NCI-H1694 treated with DMSO at 0.1 percent for 48 hours (cell line): ENCODE measurements at places on chromosomes 11 and 22.

GRCh38 chr11:72520815-72521214 lies 86.5 kb upstream of the CLPB start:
- no peak for DNase-seq

DNA sequence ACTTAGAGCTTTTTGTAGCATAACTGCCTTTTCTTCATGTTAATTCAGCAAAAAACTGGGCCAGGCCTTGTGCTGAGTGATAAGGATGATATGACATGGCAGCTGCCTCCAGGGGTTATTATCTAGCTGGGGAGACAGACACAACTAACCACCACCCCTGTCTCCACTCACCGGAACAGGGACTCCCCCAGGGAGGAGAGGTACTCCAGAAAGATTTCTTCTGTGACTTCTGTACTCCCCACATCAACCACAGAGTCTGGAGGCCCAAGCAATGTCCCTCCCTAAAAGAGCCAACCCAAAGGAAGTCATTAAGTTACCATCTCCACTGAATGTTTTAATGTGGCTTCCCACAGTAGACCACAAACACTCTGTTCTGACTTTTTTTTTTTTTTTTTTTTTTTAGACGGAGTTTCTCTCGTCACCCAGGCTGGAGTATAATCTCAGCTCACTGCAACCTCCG lies 14.3 kb upstream of the PMM1 start:
- no peak for DNase-seq

GRCh38 chr11:1863352-1864216 lies 10.7 kb downstream of the LSP1 start:
- no peak for DNase-seq

GRCh38 chr11:11860103-11860979 lies 18.6 kb downstream of the USP47 start:
- DNase-seq: no peak

DNA sequence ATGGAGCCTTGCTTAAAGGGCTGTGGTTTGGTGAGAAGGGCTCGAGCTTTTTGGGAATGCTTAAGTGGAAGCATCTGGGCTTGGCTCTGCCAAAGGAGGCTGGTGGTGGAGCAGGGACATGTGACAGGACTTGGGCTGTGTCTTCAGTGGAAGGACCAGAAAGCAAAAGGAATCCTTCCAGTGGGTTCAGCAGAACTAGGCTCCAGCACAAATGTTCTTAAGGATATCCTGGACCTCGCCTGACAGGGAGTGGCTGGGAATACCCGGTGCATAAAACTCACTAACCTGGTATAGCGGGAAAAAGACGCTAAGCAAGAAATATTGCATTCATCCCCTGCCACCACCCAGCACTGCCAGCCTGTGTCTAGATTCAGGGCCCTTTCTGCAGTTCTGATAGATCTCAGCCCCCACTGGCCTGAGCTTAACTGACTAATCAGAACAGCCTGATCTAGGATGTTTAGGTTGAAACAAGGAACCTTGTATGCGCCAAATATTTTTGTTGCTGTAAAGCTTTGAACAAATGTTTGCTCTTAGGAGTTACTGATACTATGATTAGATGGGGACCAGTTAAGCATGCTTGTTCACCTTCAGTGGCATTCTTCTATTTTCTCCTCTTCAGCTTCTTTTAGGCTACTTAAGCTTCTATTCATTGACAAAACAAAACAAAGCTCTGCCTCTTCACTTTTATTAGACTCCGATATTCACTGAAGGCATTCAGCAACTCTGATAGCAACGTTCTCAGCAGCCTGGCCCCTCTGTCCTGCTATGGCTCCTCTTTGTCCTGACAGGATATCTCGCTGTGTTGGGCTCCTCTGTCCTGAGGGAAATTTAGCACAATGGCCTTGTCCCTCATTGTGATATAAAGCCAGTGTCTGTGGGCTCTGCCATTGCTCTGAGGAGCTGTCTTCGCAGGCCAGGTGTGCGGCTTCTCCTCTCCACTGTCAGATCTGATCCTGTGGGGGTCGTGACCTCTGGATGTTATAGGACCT lies 25.0 kb downstream of the PPFIBP2 start:
- no peak for DNase-seq

- DNase-seq: no peak
Measured at GRCh38 chr11:117941976-117942654, 12.9 kb upstream of the TMPRSS13 start.

DNA sequence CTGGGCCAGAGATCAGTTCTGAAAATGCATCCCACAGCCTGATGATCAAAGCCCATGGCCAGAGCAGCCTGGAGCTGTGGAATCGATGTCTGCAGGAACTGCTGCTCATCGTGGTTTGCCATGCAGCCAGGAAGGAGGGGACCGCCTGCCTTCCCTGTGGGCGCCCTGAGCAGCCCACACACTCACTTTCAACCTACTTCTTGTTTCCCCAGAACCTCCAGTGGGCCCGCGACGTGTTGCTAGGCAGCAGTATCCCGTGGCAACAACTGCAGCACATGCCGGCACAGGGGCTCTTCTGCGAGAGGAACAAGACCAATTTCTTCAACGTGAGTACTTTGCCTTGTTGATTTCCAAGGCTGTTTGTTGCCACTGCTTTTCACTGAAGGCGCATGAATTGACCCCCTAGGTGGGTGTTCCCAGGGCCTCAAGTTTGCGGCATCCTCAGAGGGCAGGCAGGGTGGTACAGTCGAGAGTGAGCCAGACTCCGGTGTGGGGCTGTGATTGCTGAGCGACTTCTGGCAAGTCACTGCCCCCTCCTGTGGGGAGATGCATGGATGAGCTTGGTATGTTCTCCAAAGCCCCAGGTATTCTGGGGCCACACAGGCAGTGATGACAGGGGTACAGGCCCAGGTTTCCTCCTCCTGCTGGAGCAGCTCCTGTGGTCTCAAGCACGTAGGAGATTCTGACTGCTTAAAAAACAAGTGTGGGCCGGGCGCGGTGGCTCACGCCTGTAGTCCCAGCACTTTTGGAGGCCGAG lies 47.0 kb upstream of the SUSD2 start:
- DNase-seq: no peak

- DNase-seq: peak; percentile 40
Measured at GRCh38 chr11:20671856-20672546, 2.6 kb downstream of the NELL1 start.

DNA sequence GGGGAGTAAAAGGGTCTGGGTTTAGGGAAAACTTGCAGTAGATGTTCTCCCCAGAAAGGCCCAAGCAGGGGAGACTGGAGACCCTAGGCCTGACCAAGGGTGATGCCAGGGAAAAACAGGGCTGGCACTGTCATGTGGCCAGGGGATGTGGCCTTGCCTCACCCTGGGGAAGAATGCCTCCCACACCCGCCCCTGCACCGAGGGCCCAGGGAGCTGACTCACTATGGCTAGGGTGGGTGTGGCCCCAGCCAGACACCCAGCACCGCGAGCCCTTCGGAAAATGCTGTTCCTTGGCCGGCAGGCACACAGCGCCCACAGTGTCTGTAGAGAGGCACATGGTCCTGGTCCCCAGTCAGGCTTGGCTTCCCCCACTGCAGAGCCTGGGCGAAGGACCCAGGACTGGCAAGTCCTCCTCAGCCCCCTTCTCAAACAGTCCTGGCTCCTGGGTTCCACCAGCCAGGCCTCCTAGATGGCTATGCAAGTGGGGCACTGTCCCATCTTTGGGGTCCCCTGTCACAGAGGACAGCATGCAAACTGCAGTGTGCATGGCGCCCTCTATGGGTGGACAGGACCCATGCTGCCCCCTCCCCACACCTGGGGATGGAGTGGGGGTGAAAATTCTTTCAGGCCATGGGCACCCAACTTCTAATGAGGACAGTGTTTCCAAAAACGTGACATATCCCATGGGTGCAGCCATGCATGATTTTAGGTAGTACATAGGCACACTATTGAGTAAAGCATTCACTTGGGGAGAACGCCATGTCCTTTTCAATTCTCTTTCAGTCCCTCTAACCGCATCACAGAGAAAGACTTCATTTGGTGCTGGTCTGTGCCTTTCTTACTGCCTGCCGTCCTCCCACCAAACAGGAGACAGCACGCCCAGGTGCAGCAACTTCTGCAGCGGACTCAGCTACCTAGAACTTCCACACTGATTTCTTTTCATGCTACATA lies 15.2 kb downstream of the TMPRSS5 start:
- DNase-seq: no peak

GRCh38 chr11:126628790-126629621 lies 273.5 kb downstream of the ST3GAL4 start:
- peak; percentile 71 for DNase-seq

DNA sequence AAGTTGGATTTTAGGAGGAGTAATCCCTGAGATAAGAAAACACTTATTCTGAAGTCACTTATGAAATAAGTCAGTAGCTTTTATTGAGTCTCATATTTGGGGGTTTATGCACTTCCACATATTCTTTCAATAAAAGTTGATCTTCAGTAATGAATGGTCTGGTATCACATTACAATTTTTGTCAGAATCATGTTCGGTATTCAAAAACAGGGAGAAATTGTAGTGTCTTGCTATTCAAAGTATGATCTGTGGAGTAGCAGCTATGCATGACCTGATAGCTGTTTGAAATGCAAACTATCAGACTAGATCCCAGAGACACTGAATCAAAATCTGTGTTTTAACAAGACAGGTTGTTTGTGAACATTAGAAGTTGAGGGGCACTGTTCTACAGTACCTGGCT lies 857.6 kb downstream of the METTL15 start:
- no peak for DNase-seq

- DNase-seq: no peak
Measured at GRCh38 chr11:65891219-65892136, 1.0 kb downstream of the CCDC85B start.

DNA sequence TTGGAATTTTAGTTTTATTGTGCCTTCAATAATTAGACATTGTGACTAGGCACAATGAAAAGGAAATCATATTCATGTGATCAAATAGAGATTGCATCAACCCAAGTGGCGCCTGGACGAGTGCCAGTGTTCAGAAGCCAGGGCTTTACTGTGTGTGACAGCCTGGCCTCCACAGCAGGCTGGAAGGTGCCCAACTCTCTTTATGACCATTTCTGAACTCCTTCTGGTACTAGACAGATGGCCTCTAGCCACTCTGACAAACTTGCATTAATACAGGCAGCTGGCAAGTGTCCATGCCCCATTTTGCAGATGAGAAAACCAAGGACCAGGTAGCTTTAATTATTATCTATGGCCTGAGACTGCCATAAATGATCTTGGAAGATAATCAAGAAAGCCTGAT lies 8.3 kb upstream of the POU2AF1 start:
- DNase-seq: peak; percentile 42

DNA sequence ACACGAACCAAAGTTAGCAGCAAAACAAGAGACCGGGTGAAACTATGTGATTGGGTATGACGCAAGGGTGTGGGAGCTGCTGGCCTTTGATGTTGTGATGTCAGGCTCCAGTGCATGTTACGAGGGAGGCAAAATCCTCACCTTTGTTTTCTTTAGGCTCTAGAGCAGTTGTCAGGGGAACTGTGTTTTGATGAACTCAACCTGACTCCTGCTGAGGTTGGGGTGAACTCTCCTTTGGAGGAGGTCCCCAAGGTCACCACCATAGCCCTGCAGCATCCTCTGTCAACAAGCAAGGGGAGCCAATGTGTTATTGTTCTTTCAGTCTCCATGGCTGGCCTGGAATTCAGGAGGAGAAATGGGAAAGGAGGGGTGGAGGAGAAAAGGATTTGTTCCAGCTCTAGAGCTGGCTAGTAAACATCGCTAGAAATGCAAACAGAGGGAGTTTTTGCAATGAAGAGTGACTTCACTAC lies 33.8 kb downstream of the RASSF10 start:
- DNase-seq: no peak

- DNase-seq: no peak
Measured at GRCh38 chr11:31790649-31791048, 20.5 kb downstream of the PAX6 start.

GRCh38 chr11:70680781-70681281 lies 282.5 kb downstream of the CTTN start:
- no peak for DNase-seq

- no peak for DNase-seq
Measured at GRCh38 chr11:129596351-129596750, 219.3 kb upstream of the TMEM45B start.

- DNase-seq: no peak
Measured at GRCh38 chr22:35477911-35478582, 62.6 kb upstream of the RASD2 start.

DNA sequence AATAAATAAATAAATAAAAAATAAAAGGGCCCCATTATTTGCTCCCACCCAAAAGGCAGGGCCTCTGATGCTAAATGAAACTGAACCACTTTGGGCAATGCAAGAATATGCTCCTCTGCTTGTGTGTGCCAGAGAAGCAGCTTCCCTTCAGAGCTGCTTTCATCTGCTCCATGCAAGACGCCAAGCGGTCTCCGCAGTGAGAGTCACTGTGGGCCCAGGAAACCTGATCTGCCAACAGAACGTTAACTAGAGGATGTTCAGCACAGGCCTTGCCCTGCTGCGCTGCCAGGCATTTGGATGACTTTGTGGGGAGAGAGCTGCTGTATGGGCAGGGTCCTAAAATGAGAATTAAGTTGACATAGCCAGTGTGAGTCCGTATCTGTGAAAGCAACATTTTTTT lies 43.7 kb upstream of the APOA1 start:
- DNase-seq: no peak

DNA sequence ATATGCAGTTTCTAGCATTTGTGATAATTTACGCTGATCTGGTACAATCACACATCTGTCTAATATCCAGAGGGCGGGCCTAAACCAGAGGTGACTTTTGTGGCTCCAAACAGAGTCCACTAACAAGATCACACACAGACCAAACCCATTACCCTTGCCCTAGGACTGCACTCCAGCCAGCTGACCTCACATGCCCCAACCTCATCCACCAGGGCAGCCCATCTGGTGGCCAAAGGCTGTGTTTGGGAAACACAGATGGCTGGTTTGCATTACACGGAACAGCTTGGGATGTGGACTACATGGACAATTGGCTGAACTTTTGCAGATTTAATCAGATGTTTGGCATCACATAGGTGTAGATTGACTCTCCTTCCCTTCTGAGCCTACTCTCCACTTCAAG lies 228.2 kb downstream of the GRIK4 start:
- no peak for DNase-seq

- no peak for DNase-seq
Measured at GRCh38 chr22:23424031-23424430, 156.1 kb downstream of the IGLL1 start.

DNA sequence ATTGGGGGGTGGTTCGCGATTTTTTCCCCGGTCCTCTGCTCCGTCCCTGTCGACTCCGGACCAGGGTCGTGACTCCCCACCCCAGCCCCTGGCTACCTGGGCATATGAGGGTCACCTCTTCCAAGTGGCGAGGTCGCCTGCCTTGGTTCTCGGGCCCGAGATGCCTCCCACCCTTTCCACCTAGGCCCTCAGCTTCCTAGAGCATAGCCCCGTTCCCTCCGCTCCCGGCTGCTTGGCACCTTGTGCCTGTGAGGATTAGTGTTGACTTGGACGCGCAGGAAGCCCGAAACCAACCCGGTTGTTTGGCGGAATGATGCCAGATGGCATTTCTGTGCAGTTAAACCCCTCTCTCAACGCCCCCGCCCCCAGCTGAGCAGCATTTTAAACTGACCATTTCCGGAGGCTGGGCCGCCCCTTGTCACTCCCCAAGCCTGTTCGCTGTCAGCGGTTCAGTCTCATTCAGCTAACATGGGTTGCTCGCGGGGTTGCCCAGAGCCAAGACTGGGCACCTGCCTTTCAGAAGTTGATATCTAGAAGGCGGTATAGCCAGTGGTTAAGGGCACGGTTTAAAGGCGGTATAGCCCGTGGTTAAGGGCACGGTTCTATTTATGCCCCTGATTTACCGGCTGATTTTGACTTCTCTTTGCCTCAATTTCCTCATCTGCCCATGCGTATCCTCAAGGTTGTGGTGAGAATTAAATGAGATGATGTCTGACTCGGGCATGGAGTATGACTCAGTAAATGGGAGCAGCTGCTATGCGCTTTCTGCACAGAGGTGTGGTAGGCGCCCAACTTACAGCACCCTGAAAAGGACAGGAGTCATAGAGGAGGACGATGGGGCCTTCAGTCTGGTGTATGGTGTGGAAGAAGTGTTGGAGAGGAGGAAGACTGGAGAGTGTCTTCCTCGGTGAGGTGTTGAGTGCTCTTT lies 639 bp downstream of the INCENP start:
- DNase-seq: no peak
